ENCODE measurements at places on chromosomes 1 and 21.

DNA sequence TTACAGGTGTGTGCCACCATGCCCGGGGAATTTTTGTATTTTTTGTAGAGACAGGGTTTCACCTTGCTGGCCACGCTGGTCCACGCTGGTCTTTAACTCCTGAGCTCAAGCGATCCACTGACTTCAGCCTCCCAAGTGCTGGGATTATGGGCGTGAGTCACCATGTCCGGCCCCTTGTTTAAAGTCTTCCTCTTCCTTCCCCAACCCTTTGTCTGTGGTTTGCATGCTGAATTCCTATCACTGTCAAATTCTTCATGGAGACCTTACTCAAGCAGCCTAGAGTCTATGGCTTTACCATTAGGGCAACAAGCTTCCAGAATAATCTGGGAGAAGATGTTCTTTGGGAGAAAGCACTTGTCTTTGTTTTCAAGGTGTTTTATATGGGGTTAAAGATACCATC lies 34.7 kb downstream of the B3GALT5 start:
- DNase-seq = no peak

- no peak for DNase-seq
These were observed 3.0 kb upstream of the MDM4 start for GRCh38 chr1:204513117-204513716.

GRCh38 chr1:24768873-24769605 lies 23.8 kb downstream of the CLIC4 start:
- DNase-seq = no peak

GRCh38 chr1:244077473-244078220 lies 26.6 kb downstream of the ZBTB18 start:
- DNase-seq = no peak

GRCh38 chr1:22411589-22411988 lies 40.1 kb upstream of the ZBTB40 start:
- DNase-seq = no peak

DNA sequence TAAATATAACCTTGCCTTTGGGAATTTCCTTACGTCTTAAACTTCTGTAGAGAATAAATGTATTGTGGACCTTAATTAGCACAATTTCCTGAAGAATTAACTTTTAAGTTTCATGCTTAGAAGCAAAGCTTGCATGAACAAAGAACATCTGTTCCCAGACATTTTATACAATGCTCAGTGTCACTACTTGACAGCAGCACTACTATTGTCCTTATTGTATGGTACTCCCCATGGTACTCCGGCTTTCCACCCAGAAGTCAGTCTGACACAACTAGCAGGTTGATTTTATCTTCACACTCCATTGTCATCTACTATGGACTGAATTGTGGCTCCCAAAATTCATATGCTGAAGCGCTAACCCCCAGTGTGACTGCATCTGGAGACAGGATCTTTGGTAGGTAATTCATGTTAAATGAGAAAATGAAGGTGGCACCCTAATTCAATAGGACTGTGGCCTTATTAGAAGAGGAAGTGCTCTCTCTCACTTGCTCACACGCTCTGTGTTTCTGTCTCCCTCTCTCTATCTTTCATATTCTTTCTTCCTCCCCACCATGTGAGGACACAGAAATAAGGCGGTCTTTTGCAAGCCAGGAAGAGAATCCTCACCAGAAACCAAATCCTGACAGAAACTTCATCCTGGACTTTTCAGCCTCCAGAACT lies 10.7 kb upstream of the OR2B11 start:
- DNase-seq = no peak

GRCh38 chr1:8294170-8294697 lies 23.7 kb upstream of the SLC45A1 start:
- DNase-seq = no peak

DNA sequence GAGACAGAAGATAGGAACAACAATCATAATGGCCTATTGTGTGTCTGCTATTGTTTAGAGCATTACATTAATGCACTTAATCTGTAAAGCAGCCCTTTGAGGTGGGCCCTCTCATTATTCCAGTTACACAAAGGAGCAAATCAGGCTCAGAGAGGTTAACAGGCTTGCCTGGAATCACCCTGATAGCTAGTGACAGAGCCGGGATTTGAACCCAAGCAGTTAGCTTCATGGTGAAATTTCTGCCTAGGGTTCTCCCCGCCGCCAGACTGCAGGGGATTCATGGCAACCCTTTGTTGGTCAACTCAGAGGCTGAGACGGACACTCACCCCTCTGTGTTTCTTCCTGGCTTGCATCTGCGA lies 7.1 kb downstream of the HEYL start:
- DNase-seq = no peak

DNA sequence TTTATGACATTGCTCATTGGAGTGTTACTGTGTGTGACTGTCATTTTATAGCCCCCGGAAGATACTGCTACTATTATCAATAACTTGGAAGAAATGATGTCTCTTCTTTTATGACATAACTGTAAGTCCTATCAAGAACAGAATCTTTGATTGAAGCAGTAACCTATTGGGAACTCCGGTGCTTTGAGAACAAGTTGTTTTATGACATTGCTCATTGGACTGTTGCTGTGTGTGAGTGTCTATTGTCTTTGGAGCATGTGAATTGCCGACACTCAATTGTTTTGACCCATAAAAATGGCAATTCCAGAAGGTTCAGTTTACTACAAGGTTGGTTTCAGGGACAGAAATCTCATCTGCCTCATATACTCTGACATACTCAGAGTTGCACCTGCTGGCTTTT lies 8.0 kb downstream of the KCNK1 start:
- DNase-seq = no peak

DNA sequence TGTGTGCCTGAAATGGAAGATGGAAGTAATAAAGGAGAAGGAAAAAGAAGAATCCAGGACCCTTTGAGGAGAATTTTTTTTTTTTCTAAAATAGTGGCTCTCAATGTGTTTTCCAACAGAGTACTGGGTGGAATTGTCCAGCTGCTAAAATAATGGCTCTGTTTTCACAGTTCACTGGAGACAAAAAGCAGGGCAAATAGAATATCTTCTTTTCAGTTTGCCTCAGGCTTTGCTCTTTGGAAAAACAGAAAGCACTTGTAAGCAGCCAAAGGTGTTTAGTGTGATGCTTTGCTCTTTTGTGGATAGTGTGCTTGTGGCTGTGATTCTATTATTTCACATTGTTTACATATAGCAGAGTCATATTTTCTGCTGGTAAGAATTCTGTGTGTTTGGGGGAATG lies 77.4 kb upstream of the MROH9 start:
- DNase-seq = no peak

DNA sequence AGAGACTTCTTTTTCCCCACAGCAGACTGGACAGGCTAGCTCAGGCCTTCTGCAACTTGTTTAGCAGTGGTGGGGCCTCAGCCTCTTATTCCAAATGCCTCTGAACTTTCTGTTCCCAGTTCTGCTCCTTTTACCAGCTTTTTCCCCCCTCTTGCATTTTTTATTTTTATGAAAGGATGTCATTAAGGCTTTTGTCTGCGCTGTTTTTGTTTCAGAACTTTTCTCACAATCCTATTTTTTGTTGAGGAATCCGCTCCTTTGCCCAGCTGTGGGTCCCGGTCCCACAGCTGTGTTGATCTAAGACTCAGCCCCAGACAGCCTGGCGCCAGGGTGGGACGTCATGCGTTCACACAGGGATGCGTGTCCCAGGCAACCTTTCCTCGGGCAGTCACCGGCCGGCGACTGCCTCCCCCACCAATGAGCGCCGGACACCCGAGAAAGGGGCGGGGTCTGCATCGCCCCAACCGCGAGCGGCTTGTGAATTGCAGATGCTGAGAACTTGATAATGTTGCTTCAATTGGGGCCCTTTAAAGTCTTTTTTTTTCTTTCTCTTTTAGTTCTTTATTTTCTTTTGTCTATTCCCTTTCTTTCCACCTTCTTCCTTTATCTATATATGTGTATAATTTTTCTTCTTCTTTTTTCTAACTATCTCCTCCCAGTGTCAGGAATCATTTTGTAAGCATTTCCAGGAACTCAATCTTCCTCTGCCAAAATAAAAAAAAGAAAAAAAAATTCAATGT lies 3.0 kb upstream of the ID3 start:
- peak; percentile 95 for DNase-seq

- DNase-seq = no peak
These were observed 63.8 kb downstream of the CLSTN1 start for GRCh38 chr1:9759939-9760338.
